HAP-1 (cell line): ENCODE measurements at places on chromosomes 2 and 18.

DNA sequence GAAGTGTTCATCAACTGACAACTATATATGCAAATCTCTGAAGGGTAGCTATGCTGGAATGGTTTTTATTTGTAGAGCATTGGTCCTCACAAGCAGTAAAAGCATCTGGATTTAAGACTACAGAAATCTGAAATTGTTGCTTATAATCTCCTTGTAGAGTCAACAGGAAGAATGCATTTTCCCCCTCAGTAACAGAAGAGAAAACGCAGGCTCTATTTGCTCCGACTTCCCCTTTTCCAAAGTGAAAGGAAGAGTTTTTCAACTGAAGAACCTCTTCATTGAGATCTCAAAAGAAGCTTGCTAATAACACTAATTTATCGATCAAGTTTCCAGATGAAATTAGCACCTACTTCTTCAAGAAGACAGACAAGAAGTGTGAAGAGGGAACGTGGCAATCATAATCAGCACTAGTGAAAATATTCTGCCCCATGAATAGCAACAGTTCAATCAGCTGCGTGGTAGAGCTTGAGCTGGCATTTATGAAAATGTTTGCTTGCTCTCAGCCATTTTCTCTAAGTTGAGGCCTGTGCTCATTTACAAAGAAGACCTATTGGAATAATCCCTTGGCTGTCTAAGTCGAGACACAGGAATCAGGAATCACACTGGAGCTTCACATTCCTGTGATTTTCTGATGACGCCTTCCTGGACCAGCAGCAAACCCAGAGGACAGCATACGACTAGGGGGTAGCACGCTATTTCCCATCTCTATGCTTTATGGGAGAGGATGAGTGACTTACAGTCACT lies 43.7 kb downstream of the TGIF1 start:
- DNase-seq: no peak

- no peak for DNase-seq
Measured at GRCh38 chr18:33585431-33585775, 7.4 kb downstream of the ASXL3 start.

GRCh38 chr18:26697186-26697884 lies 149.0 kb upstream of the KCTD1 start:
- DNase-seq: no peak

GRCh38 chr2:147003081-147003480 lies 841.7 kb upstream of the ACVR2A start:
- no peak for DNase-seq

DNA sequence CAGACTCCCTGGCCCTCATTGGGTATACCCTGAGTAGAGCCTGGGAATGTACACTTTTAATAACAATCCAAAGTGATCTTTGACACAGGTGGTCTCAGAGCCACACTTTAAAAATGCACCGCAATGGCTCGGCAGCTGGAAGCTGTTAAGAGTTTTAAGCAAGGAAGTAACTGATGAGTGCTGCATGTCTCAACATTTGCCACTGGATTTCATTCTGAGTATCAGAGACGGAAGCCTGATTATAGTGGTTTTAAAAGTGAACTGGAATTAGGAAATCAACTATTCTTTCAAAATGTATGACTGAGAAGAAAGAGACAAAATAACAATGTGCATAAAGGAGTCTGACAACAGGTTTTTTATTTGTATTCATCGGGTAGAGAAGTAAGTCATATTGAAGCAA lies 7.5 kb downstream of the MBOAT2 start:
- no peak for DNase-seq

- no peak for DNase-seq
Measured at GRCh38 chr2:167510071-167510759, 621.9 kb downstream of the XIRP2 start.

DNA sequence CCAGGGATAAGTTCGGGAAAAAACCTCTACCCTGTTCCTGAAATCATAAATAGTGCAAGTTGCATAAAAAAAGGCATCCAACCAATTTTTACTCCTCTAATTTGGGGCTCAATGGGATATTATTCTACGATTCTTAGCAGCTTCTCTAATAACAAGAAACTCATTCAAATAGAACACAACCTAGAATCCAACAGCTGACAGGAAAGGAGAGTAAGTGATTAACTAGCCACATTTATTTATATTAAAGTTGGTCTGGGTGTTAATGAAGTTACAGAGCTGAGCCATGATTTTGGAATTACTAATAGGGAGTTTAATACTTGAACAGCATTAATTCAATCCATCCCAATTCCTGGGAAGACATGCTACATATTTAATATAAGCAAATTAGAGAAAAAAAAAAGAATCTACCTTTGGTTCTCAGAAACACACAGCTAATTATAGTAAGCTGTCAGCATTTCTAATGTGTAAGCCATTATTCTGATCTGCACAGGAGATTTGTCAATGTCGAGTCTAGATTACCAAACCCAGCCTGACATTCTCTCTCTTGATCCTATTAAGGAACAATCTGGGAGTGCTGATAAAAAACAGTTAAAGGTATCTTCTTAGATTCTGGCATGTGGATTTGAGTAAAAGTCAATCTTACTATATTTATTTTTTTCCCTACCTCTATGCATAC lies 267.7 kb downstream of the NBAS start:
- DNase-seq: no peak

- DNase-seq: peak; percentile 22
Measured at GRCh38 chr2:166494140-166494624, at the start of gene SCN7A. SCN7A (minus strand) TSS chr2:166494249; CDS start chr2:166477696, 16,553 bp downstream.

GRCh38 chr2:18551623-18552022 lies 8.8 kb downstream of the RDH14 start:
- DNase-seq: no peak

GRCh38 chr18:471716-472115 lies 28.8 kb downstream of the COLEC12 start:
- DNase-seq: no peak

DNA sequence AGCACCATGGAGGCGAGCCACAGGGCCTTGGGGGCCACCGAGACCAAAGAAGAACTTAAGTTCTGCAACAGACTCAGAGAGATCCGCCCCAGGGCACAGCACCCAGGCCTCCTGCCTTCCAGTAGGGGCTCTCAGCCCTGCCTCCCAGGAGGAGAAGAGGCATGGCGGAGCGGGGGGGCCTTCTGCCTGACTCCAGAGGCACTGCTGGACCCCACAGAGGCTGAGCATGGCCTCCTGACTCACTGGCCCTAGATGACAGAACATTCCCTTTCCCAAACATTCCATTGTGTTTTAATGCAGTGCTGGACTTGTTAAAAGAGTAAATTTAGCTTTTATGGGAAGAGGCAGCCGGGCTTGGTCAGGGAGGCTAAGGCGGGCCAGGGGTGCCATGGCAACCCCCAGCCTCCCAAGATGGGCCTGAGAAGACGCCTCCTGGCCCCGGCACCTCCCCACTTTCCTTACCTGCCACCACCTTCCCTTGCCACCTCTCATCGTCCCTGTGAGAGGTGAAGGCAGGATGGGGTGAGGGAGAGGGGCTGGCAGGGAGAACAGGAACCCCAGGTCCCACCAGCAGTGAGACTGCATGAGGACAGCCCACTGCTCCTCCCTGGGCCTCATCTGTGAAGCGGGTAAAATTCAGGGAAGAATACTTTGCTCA lies 65.4 kb downstream of the SMAD7 start:
- no peak for DNase-seq

GRCh38 chr2:180367815-180368214 lies 360.7 kb upstream of the CWC22 start:
- DNase-seq: no peak

- DNase-seq: no peak
Measured at GRCh38 chr18:46289931-46290330, 185.7 kb downstream of the HAUS1 start.

- DNase-seq: no peak
Measured at GRCh38 chr2:126646026-126646425, 9.9 kb upstream of the GYPC start.

DNA sequence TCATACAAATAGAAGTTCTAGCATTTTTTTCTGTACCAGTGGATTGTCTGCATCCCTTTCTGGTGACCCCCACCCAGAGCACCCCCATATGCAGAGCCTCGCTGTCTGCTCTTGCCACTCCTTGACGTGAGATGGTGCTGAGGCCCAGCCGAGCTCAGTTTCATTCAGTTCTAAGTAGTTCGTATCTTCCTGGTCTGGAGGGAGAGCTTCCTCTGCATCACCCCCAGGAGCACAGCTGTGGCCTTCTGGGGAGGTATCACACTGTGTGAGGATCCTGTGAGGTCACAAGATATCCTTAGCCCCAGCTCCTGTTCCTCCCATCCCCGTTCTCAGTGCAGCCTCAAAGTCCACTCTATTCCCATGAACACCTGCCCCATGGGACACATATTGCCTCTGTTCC lies 132.7 kb downstream of the PTGR3 start:
- no peak for DNase-seq

DNA sequence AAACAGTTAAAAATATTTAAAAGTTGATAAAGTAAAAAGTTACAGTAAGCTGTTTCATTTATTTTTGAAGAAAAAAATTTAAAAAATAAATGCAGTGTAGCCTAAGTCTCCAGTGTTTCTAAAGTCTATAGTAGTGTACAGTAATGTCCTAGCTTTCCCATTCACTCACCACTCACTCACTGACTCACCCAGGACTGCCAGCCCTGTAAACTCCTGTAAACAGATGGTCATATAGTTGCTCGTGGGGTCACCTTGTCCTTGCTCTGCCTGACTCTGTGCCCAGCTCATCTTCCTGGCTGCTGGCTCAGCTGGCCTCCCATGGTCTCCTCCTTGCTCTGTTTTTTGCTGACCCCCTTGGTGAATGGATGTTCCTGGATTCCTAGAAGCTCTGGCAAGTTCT lies 180.3 kb downstream of the VAPA start:
- DNase-seq: no peak

- DNase-seq: no peak
Measured at GRCh38 chr2:28338831-28339321, 53.8 kb upstream of the FOSL2 start.

GRCh38 chr2:25202275-25202674 lies 33.9 kb upstream of the POMC start:
- DNase-seq: no peak

- no peak for DNase-seq
Measured at GRCh38 chr2:212922701-212923100, 228.7 kb downstream of the IKZF2 start.

DNA sequence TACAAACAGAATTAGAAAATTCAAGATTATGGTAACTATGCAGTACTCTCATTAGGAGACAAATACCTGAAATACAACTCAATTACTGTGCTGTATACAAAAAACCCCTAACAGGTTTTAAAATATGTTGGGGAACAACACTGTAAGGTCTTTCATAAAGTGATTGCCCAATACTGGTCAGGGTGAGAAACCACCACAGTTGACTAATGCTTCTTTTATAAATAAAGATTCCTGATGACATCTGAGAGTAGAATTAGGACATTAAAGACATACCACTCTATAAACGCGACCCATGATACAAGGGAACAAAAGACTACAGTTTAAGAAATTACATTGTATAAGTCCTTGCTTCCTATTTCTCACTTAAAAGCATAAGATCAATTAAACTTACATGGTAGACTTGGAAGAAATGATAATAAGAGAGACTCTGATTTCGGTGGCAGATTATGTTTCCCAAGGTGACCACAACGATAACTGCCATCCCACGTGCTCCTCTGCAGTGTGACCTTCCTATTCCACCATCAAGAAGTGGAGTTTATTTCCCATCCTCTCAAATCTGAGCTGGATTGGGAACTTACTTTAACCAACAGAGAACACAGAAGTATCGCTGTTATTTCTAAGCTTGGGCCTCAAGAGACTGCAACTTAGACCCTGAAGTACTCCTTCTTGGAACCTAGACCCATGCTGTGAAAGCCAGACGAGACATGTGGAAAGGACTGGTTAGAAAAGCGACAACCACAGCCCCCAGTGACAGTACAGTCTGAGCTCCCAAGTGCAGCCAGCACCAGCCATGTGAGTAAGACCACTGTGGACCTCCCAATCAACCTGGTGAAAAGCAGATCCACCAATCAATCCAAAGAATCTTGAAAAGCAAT lies 52.3 kb downstream of the ZNF521 start:
- DNase-seq: no peak

- DNase-seq: peak; percentile 28
Measured at GRCh38 chr2:98487806-98488189, 43.1 kb downstream of the INPP4A start.

DNA sequence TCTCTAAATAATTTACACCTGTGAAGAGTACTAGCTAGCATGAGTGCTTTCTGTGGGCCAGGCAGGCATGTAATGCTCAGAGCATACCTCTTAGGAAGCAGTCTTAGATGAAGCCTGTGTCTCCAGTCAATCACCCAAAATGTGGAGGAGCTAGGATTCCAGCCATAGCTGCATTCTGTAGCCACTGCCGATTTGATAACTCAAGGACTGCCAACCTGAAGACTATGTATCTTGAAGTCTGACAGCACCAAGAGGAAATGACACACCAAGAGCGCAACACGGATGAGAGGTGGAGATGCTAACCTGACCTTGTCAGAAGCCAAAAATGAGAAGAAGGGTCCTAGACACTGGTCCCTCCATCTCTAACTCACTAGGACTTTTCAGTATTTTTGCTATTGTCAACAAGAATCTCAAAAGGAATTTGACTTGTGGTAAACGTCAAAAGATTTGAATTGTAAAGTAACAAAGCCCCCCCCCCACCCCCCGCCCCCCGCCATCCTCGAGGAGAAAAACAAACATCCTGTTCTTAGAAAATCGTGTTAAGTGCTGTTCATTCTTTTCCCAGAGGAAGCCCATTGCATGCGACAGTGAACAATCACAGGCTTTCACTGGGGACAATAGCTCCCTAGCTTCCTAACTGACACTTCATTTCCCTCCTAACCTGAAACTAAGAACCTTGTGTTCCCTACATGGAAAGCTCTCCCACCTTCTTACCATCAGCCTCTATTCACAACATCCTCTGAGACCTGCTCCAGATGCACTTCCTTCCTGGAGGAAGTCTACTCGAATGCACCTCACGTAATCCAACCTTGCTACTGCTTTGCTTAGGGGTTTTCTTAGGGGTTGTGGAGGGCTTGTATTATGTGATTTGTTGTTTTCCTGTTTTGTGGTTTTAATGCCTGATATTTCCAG lies 14.7 kb downstream of the CDC42EP3 start:
- peak; percentile 85 for DNase-seq

GRCh38 chr18:40222776-40223175 lies 1732.3 kb upstream of the PIK3C3 start:
- DNase-seq: no peak

- DNase-seq: no peak
Measured at GRCh38 chr2:176947754-176948153, 264.8 kb upstream of the HNRNPA3 start.

- DNase-seq: no peak
Measured at GRCh38 chr2:27729614-27730013, 41.9 kb upstream of the MRPL33 start.
